Activated CD8-positive, alpha-beta memory T cell treated with anti-CD3 and anti-CD28 coated beads for 48 hours (primary cell): ENCODE measurements at places on chromosomes 16 and 17.
A peak's percentile ranks its signal among the peaks of the same experiment; 100 is the strongest.

- DNase-seq = no peak
Measured at GRCh38 chr16:71574702-71575101, 2.2 kb downstream of the TAT start.

GRCh38 chr17:60993497-60993896 is 315.8 kb downstream of the BCAS3 start:
- DNase-seq = no peak

DNA sequence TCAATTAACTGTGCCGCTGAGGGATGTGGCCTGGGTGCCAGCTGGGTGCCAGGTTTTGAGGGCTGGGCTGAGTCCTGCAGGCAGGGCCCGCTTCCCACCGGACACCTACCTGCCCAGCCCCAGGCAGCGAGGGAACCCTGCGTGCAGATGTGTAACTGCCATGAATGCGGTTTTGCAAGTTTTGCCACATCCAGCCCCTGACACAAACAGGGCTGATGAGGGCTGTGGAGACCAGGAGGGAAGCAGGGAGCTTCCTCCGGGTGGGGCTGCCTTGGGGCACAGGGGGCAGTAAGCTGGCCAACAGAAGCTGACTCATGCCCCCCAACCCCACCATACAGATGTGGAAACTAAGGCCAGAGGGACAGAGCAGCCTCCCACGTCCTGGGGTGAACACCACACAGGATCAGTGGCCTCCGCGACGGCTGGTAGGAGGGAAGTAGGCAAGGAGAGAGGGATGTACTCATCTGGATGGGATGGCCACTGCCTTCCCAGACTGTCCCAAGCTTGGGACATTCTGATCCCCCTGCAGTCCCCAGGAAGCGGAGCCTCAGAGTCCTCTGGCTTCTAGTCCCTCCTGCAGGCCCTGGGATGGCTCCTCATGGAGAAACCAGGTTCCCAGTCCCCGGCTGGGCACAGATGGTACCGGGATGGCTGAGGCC is 1.6 kb downstream of the UBALD1 start:
- DNase-seq = no peak

GRCh38 chr17:1716912-1717695 is 6.9 kb upstream of the TLCD2 start:
- DNase-seq = peak; percentile 68

DNA sequence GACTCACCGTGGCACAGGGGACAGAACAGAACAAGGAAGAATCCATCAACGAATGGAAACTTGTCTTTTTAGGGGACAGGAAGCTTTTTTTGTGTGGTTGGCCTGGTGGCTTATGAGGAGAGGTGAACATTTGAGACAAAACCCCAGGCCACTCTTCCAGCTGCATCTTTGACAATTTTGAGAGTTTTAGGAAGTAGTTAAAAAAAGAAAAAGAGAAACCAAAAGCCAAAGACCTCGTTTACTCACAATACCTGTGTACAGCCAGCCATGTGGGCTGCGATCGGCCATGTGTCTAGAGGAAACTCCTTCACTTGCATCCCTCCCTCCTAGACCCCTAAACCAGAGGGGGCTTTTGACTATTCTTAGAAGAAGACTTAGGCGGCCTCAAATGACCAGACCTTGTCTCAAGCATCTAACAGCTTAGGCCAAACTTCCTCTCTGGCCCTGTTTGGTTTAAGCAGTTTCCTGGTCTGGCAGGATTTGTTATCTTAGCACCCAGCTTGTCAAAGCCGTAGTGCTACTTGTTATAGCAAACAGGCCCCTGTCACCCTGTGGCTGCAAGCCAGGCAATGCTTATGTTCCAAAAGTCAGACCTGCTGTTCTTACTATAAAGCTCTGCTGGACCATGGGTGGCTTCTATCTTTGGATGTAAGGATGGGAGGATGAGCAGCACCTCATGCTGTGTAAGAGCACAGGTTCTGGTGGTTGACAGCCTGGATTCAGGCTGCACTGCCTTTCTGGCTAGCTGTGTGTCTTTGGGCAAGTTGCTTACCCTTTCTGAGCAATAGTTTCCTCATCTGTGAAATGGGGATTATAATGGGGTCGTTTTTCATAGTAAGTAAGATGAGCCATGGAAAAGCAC is 17.7 kb downstream of the KSR1 start:
- DNase-seq = peak; percentile 61

GRCh38 chr17:34886831-34887230 is 74.4 kb downstream of the CCT6B start:
- DNase-seq = no peak

DNA sequence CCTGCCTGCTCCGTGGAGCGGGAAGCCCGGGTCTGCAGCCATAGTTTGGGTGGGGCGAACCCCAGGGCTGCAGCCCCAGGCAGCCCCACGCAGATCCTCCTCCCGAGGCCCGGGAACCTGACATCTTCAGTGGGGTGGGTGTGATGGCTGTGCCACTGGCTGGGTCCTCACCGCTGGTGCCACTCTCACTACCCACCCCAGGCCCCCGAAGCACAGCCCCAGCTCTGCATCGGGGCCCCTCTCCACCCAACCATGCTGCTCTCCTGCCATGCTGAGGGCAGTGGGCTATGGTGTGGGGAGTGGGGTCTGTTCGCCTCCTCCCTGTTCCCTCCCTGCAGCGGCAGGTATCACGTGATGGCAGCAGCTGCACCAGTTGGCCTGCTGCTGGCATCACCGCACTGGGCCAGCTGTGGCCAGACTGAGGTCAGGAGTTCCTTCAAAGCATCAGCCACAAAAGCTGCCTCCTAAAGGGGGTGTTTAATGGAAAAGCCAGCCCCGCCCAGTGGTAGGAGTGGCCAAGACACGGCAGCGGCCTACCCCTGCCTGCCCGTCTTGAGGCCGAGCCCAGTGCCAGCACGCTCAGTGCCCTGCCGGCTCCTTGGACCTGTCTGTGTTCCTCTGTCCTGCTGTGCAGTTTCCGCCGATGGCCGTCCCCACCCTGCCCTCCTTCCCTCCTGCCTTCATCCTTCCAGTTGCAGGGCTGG is 10.8 kb downstream of the KCTD5 start:
- DNase-seq = no peak

DNA sequence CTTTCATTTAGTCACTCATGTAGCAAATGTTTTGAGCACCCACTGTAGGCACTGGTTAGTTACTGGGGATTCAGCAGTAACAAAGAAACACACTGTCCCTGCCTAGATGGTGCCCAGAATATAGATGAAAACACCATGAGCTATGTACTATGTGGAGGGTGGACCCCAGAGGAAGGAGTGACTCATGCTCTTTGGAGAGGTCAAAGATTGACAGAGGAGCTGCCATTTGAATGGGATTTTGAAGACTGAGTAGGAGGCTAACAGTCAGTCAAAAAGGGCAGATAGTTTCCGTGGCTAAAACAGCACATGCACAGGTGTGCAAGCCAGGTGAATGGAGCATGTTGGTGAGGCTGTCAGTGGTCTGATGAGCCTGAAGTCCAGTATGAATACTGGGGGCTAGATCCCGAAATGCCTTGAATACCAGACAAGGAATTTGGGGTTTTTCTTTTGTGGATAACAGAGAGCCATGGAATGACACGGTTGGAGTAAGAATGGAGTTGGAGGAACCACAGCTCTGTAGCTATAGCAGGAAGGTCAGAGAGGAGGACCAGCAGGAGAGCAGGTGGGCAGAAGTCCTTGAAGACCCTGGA is 6.1 kb downstream of the IL21R start:
- no peak for DNase-seq

DNA sequence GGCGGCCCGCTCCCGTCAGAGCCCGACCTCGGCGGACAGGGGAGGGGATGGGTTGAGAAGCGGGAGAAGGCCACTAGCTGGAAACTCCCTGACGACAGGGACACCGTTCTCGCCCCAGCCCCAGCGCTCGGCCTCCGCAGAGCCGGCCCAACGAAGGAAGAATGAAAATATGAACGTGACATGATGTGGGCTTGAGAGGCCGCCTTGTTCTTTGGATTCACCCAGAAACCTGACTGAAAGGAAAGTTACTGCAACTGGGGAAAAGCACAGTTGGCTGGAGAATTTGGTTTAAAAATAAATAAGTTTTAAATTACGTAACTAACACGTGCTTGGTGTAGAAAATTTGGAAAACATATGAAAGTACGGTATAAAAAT is 21.1 kb downstream of the NPTX1 start:
- peak; percentile 33 for DNase-seq

DNA sequence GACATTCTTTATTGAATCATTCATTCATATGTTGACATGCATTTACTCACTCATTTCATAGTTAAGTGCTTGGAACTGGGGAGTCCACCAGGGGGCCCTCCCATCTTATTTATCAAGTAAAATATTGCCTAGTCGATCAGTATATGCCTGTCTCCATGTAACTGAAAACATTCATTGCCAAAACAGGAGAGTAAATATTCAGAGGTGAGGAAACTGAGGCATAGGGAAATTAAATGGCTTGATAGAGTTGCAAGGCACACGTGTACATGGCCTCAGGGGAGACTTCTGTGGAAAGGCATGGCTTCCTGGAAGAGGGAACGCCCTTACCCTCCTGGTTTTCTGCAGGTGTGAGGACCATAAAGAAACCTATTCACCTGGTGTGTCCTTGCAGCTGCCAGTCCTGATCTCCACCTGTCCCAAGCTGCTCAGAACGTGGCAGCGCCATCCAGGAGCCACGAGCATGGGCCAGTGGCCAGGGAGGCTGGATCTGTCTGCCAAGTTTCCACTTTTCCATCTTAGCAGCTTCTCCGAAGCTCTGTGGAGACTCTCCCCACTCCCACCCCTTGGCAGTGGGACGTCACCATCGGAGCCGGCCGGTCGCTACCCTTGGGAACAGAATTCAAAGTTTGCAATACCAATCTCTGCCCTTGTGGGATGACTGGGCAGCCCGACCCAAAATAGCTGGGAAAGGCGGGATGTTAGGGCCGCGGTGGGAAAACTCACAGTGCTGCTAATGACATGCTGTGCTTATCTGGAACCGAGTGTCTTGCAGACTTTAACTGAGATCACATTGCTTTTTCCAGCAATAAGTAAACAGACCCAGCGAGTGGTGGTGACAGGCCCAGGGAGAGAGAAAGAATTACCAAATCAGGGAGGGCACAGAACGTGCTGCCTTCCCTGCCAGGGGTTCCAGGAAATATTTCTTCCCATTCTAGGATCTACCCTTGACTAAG is 4.1 kb upstream of the C1QTNF1 start:
- DNase-seq = no peak

DNA sequence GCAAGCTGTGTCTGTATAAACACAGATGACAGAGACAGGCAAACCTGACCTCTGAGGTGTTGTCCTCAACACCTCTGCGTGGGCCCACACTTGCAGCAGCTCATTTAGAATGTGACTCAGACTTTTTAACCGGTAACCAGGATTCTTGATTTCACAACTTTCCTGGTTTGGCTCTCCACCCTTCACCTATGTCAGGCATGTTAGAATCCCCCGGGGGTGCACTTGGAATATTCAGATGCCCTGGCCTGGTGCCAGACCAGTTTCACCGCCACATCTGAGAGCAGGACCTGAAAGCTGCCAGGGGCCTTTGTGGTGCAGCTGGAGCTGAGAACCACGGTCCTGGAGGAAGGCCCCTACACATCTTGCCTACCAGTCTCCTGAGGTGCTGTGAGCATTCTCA is 4.8 kb downstream of the DHODH start:
- no peak for DNase-seq

DNA sequence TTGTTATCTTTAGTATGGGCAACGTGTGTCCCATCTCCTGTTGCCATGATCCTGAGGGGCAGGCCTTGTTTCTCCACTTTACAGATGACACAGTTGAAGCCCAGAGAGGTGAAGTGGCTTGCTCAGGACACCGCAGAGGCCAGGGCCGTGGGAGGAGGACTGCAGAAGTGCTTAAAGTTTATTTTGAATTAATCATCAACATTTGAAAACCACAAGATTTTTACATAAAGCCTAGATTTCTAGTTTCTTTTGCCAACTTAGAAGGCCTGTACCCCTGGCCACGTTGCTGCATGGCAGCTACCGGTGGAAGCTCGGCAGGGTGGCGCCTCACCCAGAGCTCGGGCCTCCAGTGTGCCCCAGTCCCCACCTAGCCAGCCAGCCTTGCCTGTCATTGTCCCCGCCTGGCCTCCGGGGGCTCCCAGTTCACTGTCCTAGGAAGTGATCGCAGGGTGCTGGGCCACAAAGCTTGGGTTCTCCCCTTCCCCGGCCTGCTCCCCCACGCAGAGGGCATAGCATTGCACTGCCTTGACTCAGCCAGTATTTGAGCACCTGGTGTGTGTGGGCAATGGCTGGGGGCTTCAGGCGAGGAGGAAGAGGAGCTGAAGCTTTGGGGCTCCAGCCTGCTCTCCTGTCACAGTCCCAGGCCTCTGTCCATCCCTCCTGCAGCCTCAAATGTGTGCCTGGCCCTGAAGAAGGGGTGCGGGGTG is 14.8 kb upstream of the ADCY7 start:
- no peak for DNase-seq

- DNase-seq = peak; percentile 40
Measured at GRCh38 chr16:89422527-89422904, 67.8 kb downstream of the ANKRD11 start.

DNA sequence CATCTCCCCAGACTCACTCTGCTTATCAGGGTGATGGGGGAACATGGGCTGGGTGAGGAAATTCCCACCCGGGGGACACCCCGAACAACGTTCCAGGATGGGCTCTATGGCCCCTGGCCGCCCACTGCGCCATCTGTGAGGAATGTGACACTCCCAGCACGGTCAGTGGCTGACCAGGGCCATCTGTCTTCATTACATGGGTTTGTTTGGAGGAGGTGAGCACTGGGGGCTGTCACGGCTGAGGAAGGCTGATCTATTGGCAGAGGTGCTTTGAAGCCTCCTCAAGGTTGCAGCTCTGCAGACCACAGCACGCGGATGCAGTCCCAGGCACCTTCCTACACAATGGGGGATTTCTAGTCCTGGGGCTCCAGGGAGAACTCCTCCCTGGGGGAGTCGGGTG is 214.1 kb upstream of the FOXF1 start:
- no peak for DNase-seq

GRCh38 chr17:16905593-16906191 is 66.2 kb downstream of the TNFRSF13B start:
- DNase-seq = no peak

DNA sequence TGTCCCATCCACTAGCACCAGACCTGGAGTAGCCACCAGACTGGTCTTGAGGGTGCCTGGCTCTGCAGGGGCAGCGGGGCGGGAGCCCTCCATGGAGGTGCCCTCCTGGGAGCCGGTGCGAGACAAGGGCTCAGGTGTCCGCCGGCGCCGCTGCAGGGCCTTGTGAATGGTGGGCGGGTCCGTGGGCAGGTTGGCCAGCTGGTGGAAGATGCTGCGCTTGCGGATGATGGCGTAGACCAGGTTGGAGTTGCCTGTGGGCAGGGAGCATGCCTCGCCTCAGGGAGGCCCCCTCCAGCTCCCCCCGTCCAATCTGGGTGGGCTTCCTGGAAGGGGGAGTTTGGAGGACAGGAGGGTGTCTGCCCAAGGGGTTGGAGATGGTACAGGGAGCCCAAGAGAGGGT is 18.4 kb downstream of the OTOP3 start:
- DNase-seq = no peak

DNA sequence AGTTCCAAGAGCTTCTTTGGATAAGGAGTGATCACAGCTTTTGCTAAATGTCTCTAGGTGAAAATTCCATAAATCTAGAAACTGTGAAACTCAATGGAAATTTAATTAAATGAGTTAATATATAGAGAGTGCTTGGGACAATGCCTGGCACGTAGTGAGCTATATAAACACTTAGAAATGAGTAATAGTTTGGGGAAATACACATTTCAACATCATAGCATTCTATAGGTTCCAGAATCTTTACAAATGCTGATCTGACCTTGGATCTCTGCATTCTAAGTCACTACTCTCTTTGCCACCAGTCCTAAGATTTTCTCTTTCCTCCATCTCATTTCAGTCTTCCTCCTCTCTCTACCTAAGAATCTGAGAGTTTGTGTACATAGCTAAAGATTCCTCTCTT is 175.6 kb downstream of the SOX9 start:
- DNase-seq = no peak

GRCh38 chr17:69061721-69062556 is 1.2 kb upstream of the ABCA9 start:
- no peak for DNase-seq

GRCh38 chr16:67013823-67014633 is 14.9 kb upstream of the CBFB start:
- peak; percentile 68 for DNase-seq
